ENCODE measurements at places on chromosomes 3 and 15.
A peak's percentile ranks its signal among the peaks of the same experiment; 100 is the strongest.

GRCh38 chr3:30253832-30254231 lies 352.6 kb upstream of the TGFBR2 start:
- DNase-seq: peak; percentile 51

- no peak for DNase-seq
These were observed 44.1 kb upstream of the FAM107A start for GRCh38 chr3:58621086-58621830.

DNA sequence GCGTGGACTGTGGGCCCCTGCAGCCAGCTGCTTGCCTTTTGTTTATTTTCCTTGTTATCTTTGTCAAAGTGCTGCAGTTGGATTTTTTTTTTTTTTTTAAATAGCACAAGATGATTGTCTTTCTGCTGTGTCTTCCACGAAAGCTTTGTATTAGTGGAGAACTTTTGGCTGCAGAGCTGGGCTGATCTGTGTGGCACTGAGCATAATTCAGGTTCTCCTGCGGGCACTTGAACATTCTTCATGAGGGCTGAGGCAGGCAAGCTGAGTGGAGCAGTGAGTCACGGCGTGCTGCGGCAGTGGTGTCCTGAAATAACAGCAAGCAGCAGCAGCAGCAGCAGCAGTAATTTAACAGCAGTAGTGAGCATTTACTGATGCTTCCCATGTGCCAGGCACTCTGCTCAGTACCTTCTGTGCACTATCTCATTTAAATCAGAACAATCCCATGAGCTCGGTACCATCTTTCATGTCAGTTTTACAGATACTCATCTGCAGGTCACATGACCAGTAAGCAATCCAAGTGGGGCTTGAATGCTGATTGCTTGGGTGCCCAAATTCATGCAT lies 45.8 kb downstream of the MITF start:
- no peak for DNase-seq

DNA sequence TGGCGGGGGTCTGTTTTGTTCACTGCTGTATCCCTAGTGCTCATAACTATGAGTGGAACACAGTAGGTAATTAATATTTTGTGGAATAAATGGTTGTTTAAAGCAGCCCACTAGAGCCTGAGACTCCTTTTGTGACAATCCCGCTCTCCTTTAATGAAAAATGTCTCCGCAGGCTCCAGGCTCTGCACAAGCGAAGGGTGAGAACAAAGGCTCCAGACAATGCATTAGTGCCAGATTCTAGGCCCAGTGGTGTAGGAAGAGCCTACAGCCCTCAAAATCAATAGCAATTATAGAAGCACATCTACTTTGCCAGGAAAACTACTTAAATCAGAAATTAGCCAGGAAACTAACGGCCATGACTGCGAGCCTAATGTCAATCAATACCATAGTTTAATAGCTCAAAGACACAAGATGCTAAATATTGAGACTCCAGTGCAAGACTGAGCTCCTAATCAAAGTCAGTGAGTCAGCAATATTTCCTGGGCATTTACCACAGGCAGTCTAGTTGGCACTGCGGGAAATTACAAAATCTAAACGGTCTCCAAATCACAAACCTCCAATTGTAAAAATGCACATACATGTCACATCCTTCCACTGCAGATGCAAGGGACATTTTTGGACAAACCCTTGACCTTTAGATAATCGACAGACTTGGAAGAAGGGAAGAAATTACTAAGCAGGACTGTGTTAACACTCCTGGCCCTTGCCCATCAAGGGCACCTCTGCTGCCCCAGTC lies 2.3 kb downstream of the ANXA2 start:
- no peak for DNase-seq

DNA sequence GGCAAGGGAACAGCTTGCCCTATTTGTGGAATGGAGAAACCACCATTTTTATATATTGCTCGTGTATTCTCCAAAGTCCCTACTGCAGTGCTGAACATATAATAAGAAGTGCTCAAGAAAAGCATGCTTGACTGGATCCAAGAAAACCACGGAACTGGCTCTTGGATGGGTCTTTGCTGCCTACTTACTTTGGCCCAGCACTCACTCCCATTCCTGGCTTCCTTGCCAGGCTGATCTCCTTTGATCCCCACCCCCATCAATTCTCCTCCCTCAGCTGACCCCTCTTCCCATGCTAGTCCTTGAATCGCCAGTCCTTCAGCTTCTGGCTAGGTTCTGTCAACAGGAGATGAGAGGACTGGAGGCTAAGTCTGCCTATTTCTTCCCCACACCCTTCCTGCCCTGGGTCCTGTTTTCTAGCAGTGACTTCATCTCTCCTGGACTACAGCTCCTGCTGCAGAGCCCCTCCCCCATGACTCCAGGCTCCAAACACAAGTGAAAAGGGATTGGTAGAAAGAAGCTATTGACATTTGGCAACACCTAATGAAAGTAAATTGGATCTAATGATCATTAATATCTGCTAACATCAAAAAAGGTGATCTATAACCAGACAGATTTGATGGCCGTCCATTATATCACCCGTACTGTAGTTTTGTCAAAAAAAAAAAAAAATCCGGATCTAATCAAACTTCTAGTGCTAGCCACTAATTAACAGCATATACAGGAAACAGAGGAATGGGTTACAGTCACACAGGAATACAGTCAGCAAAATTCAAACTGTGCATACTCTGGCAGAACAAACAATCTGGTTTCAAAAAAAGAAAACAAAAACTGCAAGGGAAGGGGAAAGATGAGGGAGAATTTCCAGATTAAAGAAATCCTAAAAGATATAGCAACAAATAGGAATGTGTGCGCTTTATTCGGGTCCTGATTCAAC lies 7.8 kb downstream of the FAM240A start:
- peak; percentile 49 for DNase-seq

DNA sequence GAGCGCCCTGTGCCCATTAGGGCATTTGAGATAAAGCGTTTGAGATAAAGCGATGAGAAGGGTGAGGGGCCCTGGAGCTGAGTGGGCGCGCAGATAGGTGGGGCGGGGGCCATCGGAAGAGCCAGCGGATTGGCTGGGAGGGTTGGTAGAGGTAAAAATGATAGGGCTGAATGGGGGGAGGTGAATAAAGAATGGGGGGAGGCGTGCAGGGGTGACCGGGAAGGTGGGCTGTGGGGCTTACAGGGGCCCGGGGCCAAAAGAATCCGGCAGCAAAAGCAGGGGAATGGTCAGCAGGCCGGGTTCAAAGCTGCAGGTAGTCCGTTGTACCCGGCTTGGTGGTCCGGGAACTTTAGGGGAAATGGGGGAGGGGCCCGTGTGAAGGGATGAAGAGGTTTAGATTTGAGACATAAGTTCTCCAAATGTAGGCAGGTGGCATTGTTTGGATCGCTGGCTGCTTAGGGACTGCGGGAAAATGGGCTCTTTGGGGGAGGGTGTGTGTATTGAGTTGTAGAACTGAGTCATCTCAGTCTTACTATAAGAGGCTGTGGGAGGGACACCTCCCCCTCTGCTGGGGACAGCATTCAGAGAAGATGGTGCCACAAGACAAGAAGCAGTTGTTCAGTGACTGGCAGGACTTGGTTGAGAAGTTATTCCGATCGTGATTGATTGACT lies 610 bp downstream of the ARID3B start:
- peak; percentile 50 for DNase-seq

DNA sequence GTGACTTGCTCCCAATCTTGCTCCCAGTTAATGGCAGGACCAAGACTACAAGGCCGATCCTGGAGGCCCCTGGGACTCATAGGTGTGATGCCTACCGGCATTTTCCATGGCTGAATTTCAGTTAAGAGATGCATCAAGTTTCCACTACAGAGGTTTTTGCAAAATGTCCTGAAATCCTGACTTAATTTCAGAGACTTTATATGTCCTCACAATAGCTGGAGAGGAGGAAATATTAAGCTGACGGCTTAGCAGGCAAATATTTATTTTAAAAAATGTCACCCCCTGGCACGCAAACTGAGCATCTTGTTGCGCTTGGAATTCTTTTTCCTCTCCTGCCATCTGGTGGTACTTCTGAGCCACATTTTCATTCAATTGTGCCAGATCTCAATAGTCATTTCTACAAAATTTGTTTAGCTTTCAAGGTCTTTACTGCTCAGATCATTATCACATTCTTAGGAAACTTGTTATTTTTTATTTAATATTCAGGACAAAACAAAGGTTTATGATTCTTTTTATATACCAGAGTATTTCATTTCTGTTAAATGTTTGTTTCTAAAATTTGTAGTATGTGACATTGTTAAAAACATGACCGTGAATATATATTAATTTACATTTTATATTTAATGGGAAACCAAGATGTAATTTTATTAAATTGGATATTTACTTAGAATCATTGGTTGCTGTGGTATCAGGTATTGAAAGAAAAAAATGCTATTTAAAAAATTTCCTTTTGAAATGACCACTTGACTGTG lies 189.2 kb upstream of the THRB start:
- DNase-seq: peak; percentile 12

DNA sequence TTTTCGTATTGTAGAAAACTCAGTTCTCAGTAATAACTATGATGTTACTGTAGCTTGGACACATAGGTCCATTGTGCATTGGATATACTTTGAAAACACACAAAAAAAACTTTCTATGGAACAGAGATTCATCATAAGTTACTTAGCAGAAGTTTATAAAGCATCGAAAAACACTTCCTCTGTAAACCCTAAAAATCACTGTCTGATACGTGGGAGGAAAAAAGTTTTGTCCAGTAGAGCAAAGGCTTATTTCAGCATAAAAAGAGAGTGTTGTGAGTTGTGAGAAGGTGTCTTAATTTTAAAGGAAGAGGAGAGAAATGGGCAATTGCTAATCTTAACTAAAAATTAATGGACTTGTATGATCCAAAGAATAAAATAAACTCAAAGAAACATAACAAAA lies 64.8 kb downstream of the OSTN start:
- DNase-seq: no peak

DNA sequence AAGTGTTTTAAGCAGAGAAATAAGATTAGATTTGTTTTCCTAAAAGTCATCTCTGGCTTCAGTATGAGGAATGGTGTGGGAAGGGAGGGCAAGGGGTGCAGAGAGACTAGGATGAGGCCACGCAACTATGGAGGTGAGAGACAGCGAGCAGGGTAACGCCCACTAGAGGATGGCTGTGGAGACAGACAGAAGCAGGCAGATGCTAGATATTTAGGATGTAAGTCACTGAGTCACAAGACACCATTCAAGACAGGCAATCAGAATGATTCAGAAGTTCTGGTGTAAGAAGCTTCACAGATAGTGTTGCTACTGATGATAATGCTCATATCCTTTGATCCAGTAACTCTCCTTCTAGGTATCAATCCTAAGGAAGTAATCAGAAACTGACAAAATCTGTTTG lies 19.1 kb downstream of the HSPBAP1 start:
- no peak for DNase-seq

- no peak for DNase-seq
These were observed 7.5 kb downstream of the COLQ start for GRCh38 chr3:15513810-15514662.

DNA sequence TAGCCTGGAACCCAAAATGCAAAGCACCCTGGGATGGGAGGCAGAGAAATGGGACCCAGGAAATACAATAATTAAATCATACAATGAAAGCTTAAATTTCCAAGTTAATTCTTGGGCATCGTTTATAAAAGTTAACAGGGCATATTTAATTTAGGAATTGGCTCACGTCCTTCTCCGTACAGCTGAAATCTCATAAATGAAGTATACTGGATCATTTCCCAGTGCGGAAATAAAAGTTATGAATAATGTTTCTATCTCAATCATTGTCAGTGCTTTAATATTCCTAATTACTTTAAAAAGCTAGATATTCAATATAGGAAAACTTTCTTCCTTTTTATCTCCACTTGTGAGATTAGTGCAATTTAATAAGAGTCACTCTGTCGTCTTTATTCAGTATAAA lies 164.0 kb downstream of the MEGF11 start:
- DNase-seq: no peak

DNA sequence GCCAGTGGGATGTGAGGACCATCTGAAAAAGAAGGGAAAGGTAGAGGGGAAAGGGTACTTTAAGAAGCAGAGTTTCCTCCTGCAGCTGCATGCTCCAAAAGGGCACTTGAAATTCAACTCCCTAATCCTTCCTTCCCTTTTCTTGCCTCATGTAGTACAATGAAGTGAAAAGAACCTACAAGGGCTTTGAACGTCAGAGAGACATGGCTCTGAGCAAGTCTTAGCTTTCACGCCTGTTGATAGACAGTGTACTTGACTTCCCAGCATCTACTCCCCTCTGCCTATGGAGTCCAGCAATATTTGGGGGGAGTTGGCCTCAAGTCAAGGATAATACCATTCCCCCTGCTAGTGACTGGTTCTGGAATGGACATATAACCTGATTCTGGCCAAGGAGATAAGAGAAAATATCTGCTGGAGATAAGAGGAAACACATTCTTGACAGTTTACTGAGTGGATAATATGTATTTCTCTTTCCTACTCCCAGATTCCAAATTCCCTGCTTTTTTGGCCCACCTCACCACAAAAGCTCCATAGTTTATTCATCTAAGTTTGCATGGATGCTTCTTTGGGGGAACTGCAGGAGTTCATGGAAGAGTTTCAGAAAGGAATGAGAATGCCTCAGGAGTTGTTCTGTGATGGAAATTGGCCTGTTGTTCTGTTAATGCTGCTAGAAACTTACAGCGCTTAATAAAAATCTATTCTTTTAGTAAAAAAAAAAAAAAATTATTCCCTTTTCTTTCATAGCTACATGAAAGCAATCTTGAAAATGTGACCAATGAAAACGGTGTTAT lies 193.0 kb upstream of the TPM1 start:
- no peak for DNase-seq

DNA sequence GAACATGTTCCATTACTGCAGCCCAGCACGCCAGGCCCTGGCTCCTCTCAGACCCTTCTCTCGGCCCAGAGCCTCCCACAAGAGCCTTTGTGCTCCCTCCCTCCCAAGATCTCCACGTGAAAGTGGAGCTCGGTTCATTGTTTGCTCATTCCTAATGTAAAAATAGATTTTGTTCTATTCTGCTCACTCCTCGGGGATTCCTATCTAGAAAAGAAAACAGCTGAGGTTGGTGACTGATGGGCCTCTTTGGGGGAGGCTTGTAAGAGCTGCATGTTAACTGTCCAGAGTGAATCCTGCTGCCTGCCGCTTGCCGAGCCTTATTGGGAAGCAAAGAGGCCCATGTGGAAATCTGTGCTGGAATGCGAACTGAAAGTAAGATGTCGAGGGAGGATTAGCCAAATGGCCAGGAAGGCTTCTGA lies 267.1 kb downstream of the LRTM1 start:
- no peak for DNase-seq

DNA sequence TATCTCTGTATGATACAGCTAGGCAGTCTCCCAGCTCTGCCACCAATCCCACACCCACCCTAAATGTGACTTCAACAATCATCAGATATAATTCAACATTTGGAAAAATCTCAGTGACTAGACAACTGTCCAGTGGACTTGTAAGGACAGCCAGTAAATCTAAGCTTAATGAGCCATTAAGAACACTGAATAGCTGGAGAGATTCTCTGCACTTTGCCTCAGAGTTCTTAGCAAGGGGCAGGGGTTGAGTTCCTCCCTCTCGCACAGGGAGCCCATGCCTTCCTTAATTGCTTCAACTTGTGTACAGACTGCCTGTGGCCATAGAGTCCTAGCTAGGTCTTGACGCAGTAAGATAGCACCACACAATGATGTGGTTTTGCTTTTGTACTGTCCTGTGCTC lies 15.6 kb downstream of the MEX3B start:
- no peak for DNase-seq
